ENCODE measurements at places on chromosomes 4 and X.
A peak's percentile ranks its signal among the peaks of the same experiment; 100 is the strongest.

GRCh38 chr4:72977936-72978485 is 91.5 kb downstream of the COX18 start:
- DNase-seq = no peak

DNA sequence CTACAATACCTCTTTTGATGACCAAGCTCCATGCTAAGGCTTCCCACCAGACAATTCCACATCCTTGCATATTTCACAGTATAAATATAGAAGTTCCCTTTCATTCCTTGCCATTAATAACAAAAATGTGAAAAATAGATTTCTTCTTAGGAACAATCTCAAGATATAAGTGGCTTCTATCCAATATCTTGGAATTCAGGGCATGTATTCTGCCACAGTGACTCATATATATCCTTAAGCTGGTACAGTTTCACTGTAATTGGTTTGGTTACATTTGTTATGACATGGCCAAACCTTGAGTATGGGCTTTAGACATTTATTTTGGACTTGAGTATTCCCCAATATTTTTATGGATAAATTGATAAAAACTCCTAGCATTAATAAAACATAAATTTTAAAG is 181.7 kb upstream of the DDX53 start:
- no peak for DNase-seq

DNA sequence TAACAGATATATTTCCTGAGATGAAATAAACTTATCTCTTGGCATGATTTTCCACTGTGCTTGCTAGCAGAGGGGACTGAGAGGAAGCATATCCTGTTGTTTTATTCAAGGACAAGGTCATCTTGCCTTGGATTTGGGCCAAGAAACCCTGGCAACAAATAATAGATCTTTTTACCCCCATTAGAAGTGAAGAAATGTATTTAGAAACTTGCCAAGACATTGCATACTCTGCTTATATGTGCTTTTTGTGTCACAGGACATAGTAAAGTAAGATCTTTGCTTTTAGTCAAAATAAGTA is 170.2 kb downstream of the RAPGEF2 start:
- DNase-seq = peak; percentile 14

DNA sequence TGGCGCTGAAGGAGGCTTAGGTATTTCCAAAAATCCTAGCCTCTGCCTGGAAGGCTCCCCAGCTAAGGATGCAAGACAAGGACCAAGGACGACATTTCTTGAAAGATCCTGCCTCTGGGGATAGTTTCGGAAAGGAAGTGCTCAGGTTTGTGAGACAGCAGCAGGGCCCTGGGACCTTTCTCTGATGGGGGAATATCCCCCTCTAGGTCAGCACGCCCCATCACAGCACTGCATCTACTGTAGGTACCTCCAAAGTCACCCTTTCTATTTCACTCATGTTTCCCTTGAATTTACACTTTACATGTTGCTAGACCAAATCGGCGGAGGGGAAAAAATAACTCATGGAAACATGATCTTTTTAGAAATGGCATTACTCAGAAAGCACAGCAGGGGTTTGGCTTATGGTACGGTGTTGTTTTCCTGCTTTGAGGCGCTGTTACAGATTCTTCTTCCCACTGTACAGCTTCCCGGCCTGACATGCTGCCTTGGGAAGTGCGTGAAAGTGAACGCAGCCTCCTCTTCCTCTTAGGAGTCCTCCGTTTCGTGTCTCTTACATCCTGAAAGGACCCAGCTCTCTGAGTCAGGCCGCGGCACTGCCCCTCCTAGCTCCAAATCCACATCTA is 77.2 kb upstream of the DHRSX start:
- DNase-seq = no peak

GRCh38 chrX:110374559-110374958 is 15.9 kb downstream of the RTL9 start:
- no peak for DNase-seq

Data from NCI-H2029 treated with DMSO at 0.1 percent for 48 hours (cell line).